Activated T-cell treated with anti-CD3 and anti-CD28 coated beads for 24 hours (primary cell): ENCODE measurements at places on chromosomes 16 and 17.

DNA sequence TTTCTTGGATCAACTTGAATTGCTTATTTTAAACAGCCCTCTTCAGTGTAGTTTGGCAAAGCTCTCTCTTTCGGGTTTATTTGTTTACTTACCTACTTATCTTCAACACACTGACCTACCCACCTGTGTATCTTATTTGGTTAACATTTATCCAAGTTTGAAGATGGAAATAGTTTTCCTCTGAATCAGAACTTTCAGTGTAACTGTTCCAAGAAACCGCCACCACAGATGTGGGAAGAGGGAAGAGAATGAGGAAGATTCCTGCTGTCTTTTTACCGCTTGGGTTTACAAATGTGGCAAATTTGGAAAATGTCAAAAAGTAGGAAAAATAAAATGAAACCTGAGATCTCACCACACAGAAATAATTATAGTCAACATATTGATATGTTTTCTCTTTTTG lies 115.8 kb downstream of the MSI2 start:
- no peak for DNase-seq

DNA sequence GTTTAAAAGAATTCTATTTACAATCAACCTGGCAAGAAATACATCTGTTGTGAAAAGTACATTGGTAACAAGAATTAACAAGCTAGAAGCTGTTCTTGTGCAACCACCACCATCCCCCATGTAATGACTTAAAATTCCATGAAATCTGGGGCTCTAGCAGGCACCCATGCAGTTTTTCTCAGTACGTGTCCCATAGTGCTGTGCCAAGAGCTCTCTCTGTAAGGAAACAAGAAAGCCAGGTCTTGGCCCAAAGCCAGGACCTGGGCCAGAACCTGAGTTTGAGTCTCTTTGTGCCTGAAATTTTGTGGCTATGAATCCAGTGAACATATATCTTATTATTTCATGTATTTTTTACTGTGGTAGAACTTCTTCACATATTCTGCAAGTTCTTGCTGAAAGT lies 46.6 kb downstream of the NUP93 start:
- DNase-seq = no peak

DNA sequence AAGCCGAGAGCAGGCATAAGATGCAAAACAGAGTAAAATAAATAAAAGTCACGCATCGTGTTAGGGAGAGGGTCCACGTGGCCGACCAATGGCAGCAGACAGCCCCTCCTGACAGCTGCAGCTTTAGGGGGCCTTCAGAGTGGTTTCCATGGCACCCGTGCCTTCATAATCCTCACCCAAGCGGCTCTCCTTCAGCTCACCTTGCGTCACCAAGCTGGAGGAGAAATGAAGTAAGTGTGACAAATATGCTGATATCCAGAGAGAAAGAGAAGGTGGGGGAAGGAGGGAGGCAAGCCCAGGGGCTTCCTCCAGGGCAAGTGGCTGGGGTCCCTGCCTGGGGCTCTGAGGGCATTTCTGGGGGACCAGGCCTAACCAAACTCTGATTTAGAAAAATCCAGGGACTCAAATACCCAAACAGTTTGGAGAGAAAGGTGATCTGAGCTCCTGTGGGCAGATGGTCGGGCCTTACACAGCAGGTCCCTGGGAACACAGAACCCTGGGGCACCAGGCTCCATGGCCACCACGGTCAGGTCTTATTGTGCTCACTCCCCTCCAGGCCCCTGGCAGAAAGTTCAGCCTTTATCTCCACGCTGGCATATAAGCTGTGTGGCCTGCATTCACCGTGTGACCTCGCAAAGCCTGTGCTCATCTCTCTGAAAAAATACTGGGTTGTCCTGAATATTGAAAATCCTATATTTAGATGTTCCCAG lies 80.7 kb upstream of the TNRC6C start:
- no peak for DNase-seq

DNA sequence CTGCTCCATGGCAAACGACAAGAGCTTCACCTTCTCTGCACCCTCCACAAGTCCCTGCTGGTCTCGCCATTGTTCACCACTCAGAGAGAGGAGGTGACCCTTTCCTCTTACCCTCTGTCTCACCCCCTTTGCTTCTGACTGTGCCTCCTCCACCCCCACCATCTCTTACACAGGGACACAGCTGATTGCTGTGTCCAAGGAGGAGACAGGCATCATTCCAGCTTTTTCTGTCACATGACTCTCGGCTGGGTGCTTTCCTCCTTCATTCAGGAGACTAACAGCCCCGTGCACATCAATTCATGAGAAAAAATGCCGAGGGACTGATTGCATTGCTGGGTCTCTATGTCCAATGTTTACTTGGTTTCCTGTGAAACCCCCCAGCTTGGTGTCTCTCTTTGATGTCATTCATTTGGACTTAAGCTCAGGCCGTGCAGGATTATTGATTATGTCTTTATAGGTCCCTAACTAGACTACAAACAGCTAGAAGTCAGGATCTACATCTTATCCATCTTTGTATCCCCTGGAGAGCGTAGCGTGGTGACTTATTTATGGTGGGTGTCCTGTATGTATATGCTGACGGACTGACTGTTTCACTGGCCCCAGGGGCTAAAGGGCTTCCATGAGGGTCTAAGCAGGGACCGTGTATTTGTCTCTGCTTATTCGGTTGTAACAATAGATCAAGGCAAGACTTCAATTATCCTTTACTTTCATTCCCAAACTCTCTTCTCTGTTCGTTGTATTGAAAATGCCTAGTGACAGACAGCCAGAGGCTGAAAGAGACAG lies 82.2 kb upstream of the CDH13 start:
- DNase-seq = no peak

GRCh38 chr17:44924107-44924544 lies 8.8 kb upstream of the GFAP start:
- DNase-seq = no peak

GRCh38 chr17:13596241-13596923 lies 5.3 kb downstream of the HS3ST3A1 start:
- DNase-seq = no peak

DNA sequence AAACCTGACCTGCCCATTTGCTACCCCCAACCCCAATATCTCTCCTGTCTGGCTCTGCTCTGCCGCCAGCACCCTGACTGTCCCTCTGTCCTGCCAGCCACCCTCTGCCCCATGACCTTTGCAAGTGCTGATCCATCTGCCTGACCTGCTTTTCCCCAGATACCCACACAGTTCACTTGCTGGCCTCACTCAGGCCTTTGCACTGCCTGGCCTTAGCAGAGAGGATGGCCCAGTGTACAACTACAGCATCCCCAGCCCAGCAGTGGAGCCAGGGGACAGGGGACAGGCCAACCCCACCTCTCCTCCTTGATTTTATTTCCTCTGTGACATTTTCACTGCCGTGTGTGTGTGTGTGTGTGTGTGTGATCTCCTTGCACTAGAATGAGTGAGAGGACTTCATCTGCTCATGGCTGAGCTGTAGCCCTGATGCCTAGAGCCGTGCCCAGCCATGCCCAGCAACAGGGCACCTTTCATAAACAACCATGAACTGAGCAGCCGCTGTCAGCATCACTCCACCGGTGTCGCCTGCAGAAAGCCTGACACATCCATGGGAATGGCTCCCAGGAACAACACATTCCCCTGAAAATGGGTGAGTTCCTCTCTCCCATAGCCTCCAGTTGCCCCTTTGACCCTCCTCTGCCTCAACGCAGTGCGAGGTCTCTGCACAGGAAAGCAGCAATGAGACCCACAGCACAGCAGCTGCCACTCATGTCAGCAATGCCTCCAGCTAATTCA lies 36.0 kb upstream of the RBFOX3 start:
- DNase-seq = no peak
